ENCODE measurements at places on chromosomes 5 and 9. TPM values are rescaled to one million over a fixed set of nuclear protein-coding genes. Genes with fewer than 3 reads are reported as not detected.

Gene PLPPR1
- polyA plus RNA-seq: not detected

Gene LAMC3
- polyA plus RNA-seq: not detected

Gene CSF1R
- 0.59 TPM for polyA plus RNA-seq

Gene PCDHGA8
- not detected for polyA plus RNA-seq

Gene PRPF4
- 27.4 TPM for polyA plus RNA-seq

DNA sequence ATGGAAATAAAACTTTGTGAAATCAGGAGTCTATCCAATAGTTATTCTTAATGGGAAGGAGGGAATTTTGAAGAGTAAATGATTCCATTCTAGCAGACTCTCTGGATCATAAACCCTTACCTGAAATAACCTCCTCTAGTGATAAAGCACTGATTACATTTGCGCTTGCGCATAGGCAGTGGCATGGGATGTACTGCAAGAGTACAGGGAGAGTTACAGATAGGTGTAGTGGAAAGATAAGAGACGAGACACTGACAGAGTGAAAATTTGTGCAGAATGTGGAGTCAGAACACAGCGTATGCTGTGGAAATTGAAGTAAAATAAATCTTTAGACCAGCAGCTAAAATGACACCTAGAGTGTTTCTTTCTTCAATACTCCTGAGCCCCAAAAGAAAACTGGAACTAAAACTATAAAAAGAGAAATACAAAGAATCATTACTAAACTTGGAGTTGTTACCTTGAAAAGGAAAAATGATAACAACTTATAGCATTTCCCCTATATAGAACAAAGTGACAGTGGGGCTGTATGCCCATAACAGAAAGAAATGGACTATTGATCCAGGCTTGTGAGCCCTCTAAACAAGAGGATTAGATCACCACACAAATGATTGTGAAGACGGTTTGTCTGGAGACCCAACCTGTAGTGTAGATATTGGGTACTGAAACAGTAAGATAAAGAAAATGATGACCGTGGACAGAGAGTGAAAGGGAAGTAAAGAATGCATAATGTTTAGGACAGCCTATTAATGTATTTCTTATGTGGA is 1471.2 kb upstream of the NUDT12 start:
- DNase-seq: no peak
- H3K27ac ChIP-seq: no peak overlapping the region
- H3K27me3 ChIP-seq: no peaks in the 10 kb centered on the region
- no peak overlapping the region for H3K4me3 ChIP-seq

DNA sequence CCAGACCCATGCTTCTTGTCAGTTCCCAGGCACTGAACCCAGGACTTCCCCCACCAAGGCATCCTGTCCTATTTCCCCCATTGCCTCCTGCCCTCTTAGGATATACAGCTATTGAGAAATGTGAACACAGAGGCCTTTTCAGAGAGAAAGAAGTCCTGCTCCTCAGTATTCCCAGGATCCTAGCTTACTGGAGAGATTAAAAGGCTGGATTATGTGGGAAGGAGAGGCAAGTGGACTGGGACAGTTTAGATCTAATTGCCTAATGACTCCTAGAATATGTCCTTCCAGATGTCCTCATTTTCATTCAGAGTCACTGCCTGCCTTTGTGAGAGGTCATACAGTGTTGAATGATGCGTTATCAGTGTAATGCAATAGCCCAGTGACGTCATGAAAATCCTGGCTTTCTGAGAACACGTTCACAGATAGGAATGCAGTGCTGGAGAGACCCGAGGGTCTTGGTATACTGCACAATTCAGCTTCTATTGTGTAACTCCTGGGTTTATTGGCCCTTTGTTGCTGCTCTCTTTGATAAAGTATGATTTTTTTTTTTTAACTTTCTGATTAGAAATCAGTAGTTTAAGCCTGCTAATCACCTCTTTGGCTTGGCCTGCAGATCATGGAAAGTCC is 26.2 kb downstream of the WWC1 start:
- no peak overlapping the region for H3K4me3 ChIP-seq
- DNase-seq: no peak
- H3K4me1 ChIP-seq: no peaks in the 10 kb centered on the region
- H3K27ac ChIP-seq: no peak overlapping the region

DNA sequence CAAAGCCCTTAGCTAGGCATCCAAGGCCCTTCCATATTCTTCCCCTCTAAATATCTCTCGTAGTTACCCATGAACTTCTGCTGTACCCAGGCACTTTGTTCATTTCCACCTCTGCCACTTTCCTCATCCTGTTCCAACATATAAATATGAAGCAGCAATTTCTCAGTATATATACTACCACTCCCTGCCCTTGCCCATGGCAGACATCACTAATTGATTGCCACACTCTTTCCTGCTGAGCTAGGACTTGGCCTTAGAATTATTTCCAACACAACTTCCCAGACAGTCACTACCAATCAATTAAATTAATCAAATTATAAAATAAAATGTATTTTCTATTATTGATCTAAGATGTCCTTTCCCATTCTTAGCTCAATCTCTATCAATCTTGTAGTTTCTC is 8.5 kb downstream of the INSYN2B start:
- no peak for DNase-seq
- H3K4me3 ChIP-seq: no peak overlapping the region
- no peaks in the 10 kb centered on the region for H3K36me3 ChIP-seq
- H3K27ac ChIP-seq: no peak overlapping the region
- no peaks in the 10 kb centered on the region for H3K4me1 ChIP-seq

GRCh38 chr5:142862594-142862993 is 92.4 kb downstream of the ARHGAP26 start:
- no peaks in the 10 kb centered on the region for H3K36me3 ChIP-seq
- no peak for DNase-seq
- H3K4me1 ChIP-seq: peaks cover 11% of the 10 kb centered on the region
- no peak overlapping the region for H3K27ac ChIP-seq
- H3K4me3 ChIP-seq: no peak overlapping the region

GRCh38 chr5:132268769-132269551 is 11.5 kb downstream of the PDLIM4 start:
- H3K4me1 ChIP-seq: no peaks in the 10 kb centered on the region
- H3K36me3 ChIP-seq: no peaks in the 10 kb centered on the region
- H3K27ac ChIP-seq: no peak overlapping the region
- H3K4me3 ChIP-seq: no peak overlapping the region
- no peaks in the 10 kb centered on the region for H3K27me3 ChIP-seq
- no peak for DNase-seq

DNA sequence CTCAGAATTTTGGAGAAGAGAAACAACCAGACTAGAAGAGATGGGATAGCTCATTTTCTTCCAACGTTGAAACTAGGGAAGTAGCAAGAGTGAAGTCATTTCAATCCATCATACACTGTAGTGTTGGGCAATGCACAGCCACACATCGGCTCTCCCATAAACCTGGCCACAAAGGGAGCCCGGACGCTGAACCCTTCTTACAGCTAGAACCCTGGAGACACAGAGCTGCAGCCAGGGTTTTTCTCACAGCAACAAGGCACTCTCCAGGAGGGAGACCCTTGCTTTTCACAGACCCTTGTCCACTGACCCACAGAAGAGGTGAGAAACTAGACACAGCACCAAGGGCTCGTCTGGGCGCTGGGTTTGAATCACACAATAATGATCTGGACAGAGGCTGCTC is 101.4 kb upstream of the FSTL4 start:
- no peaks in the 10 kb centered on the region for H3K27me3 ChIP-seq
- H3K4me1 ChIP-seq: no peaks in the 10 kb centered on the region

GRCh38 chr5:109192555-109193281 is 217.1 kb downstream of the PJA2 start:
- no peak for DNase-seq
- no peak overlapping the region for H3K4me3 ChIP-seq
- H3K27me3 ChIP-seq: no peaks in the 10 kb centered on the region
- no peaks in the 10 kb centered on the region for H3K36me3 ChIP-seq

GRCh38 chr5:98770209-98770910 is 3.1 kb upstream of the RGMB start:
- no peaks in the 10 kb centered on the region for H3K36me3 ChIP-seq
- H3K27me3 ChIP-seq: peaks cover 28% of the 10 kb centered on the region
- H3K4me1 ChIP-seq: peaks cover 44% of the 10 kb centered on the region
- H3K27ac ChIP-seq: no peak overlapping the region
- H3K4me3 ChIP-seq: peak overlapping the region; percentile 73
